ENCODE measurements at places on chromosomes 11 and 22.

GRCh38 chr11:75495749-75496304 lies 29.9 kb downstream of the GDPD5 start:
- no peak for DNase-seq

- DNase-seq: no peak
Observed at GRCh38 chr11:91986218-91986617, 238.4 kb upstream of the FAT3 start.

- DNase-seq: no peak
Observed at GRCh38 chr22:37218399-37218770, 6.1 kb upstream of the SSTR3 start.

DNA sequence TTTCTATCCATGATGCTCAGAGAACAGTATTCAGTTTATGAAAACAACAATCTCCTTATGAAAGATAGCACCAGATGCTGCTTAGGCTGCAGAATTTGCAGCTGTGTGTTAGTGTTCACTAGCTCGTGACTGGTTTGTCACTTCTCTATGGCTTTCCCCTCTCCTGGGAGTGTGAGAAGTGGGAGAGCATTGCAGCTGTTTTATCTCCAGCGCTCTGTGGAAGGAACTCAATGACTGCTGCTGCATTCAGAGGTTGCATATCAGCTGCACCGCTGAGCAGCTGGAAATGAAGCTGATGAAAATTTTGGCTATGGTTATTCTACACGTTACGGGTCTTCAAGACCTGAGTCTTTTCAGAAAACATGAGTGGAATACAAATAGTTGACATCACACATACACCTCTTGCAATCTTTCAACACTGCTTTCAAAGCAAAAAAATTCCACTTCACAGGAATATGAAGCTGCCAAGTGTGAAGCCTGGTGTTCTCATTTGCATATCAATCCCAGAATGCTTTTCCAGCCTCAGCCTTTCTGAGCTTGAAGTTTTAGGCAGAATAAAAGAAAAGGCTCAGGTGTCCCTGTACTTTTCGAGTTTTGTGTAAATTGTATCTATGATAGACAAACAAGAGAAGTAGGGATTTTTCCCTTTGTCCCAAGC lies 149.3 kb upstream of the DDI1 start:
- no peak for DNase-seq

DNA sequence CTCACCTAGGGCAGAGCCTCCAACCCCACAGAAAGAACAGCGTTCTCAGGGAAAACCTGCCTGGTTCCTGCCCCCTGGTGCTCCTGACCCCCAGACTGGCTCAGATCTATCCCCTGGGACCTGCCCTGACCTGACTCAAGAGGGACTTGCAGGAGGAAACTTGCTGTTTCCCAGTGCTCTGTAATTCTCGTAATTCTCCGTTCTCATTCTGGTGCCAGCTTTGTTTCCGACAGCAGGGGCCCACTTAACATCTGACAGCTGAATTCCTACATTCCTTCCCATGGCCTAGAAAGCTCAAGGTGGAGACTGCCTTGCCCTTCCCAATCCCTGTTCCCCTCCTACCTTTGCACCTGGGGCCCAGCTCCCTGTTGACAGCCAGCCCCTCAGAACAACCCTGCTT lies 12.5 kb upstream of the CSF2RB start:
- DNase-seq: no peak

GRCh38 chr11:30360741-30361140 lies 37.8 kb downstream of the ARL14EP start:
- DNase-seq: no peak

GRCh38 chr11:130979386-130979972 lies 63.2 kb upstream of the SNX19 start:
- peak; percentile 45 for DNase-seq

GRCh38 chr22:45870011-45870410 lies 107.0 kb downstream of the WNT7B start:
- DNase-seq: no peak

GRCh38 chr22:41799486-41800347 lies 762 bp upstream of the CCDC134 start:
- peak; percentile 40 for DNase-seq

- DNase-seq: no peak
Observed at GRCh38 chr22:36413022-36413775, 25.4 kb upstream of the MYH9 start.

- DNase-seq: no peak
Observed at GRCh38 chr22:40571887-40572286, 64.6 kb downstream of the MRTFA start.

- DNase-seq: peak; percentile 74
Observed at GRCh38 chr22:27110665-27111451, 453.5 kb downstream of the MIAT start.

- no peak for DNase-seq
Observed at GRCh38 chr11:67632175-67632981, 2.6 kb upstream of the NUDT8 start.

- DNase-seq: no peak
Observed at GRCh38 chr11:27926486-27926885, 181.5 kb downstream of the KIF18A start.

GRCh38 chr11:1064167-1064566 lies 10.5 kb upstream of the MUC2 start:
- DNase-seq: no peak

DNA sequence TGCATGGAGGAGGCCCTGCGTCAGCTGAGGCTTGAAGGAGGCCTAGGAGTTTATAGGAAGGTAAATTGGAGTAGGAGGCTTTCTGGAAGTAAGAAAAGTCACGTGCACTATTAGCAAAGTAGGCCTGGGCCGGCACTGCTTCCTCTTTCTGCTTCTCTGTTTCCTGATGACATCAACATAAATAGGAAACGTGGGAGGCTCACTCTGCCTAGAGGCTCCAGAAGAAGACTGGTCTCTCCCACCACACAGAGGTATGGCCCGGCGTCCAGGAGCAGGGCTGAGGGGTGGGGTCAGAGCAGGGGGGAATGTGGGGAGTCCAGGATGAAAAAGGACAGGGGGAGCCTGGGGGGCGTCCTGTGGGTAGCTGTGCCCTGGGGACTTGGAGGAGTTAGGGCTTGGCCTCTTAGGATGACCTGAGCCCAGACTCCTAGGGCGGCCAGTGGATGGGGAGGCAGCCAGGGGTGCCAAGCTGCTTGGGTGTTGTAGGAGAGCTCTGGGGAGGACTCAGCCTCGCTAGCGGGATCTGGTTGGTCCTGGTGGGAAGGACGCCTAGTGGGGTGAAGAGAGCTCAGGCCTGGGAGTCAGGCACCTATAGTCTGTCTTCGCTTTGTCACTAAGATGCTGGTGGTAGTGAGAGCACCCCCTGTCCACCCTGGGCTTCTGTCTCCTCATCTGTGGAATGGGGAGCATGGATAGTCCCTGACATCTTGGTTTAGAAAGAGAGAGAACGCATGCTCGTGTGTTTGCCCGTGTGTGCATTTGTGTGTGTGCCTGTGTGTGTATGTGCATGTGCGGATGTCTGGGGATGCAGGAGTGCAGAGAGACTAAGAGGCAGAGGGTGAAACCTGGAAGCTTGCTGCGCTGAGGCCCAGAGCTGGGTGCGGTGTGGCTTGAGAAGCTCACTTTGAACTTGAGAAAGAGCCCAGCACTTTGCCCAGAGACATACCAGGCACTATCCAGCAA lies at the start of gene CSF2RB:
CSF2RB (plus strand) TSS at position 202 of the 963 bp plus-strand sequence. CDS start 8,580 bp downstream, outside the sequence.
- no peak for DNase-seq

- peak; percentile 22 for DNase-seq
Observed at GRCh38 chr11:129637473-129637872, 178.2 kb upstream of the TMEM45B start.

GRCh38 chr11:57424137-57424791 lies 2.7 kb downstream of the SLC43A3 start:
- DNase-seq: no peak

GRCh38 chr11:8985462-8985861 lies 18.3 kb downstream of the NRIP3 start:
- no peak for DNase-seq

DNA sequence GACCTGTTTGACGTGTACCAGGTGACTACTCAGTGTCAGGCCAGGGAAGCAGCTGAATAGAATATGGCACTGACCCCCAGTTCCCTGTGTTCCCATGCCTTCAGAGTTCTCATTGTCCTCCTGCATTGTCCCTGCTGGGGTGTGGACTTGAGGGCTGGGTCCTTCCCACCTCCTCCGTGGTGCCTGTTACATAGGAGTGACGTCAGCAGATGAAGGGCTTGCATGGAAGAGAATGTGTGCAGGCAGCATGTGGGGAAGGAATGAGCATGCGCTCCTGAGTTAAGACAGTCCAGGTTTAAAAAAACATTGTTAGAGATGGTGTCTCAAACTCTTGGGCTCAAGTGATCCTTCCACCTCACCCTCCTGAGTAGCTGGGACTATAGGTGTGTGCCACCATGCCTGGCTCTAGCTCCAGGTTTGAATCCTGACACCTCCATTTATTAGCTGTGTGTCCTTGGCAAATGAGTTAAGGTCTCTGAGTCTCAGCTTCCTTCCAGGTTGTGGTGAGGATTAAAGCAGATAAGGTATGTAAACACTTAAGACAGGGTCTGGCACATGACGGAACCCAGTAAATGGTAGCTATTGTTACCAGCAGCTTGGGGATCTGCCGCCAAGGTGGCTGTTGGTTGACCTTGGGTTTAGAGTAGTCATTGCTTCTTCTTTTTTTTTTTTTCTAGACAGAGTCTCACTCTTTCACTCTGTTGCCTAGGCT lies 7.5 kb upstream of the SOX10 start:
- no peak for DNase-seq

DNA sequence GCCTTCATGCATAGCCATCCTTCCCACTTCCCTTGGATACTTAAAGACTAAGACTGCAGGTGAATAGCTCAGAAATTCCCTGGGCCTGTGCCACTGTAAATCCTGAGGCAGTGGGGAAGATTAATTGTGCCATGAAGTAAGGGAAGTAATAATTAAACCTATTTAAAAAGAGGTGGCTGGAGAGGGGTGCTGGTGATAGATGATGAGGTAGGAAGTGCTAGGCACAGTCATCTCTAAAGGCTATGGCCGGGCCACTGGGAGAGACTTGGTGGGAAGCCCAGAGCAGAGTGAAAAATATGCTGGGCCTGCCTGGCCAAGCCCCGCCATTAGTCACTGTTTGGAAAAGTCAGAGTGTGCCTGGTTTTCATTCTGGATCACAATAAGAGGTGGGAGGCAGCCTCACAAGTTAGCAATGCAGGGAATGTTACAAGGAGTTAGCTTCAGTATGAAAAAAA lies 197.2 kb upstream of the PITPNB start:
- peak; percentile 64 for DNase-seq

DNA sequence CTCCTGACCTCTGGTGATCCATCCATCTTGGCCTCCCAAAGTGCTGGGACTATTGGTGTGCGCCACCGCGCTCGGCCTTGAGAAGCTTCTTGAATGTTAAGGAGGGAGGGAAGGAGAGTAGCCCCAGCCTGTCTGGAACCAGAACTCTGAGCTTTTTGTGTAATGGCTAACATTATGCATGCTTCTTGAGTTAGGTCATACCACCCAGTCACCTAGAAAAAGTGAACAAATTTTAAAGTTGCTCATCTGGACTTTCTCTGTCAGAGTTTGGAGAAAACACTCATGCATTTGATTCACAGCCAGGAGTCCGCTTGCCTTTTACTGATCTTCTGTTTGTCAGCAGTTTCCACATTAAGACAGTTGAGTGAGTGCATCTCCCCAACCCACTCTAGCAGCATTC lies 82.1 kb downstream of the PPP6R3 start:
- peak; percentile 88 for DNase-seq

GRCh38 chr11:102421261-102421660 lies 31.3 kb downstream of the TMEM123 start:
- DNase-seq: no peak

DNA sequence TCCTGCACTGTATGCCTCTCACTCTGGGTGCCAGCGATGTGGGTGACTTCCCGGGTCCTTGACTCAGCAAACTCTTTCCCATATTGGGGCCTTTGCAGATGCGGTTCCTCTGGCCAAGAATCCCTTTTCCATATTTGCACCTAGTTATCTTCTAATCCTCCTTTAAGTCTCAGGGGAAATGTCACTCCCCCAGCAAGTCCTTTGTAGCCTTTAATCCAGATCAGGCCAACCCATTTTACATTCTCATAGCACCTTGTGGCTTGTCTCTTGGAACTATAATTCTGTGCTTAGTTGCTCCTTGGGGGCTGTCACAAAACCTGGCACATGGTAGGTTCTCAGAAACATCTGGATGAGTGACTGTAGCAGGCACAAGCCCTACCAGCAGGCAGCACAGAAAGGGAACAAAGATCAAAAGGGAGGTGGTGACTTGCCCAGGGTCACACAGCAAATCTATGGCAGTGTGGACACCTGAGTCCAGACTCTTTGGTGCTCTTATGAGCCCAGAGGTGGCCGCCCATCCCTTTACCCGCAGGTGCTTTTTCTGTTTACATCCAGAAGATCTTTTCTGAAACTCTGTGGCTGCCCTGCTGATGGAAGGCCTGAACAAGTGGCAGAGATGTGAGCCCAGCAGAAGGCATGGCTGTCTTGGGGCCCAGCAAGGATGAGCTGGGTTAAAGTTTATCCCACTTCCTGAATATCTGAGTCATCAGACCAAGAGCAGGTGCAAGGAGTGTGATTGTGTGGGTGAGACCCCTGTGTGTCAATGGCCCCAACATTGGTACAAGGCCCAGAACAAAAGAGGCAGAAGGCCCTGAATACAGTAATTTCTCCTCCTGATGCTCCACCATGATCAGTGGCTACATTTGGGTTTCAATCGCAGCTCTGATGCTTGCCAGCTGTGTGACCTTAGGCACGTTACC lies 78.6 kb upstream of the GRK3 start:
- no peak for DNase-seq

DNA sequence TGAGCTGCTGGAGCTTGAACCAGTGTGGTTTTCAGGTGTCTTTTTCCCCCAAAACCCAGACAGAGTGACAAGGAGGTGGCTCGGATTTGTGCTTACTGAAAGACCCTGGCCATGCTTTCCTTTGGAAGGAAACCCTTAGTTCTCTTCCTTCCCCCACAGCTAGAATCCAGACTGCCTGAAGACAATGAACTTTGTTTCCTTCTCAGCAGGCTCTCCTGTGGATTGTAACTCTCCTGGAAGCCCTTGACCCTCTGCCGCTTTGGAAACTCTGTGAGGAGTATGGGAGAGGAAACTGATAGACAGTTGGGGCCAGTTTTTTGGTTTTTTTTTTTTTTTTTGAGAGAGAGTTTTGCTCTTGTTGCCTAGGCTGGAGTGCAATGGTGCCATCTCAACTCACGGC lies 62.1 kb upstream of the SESN3 start:
- no peak for DNase-seq

- DNase-seq: peak; percentile 83
Observed at GRCh38 chr22:37681556-37682049, 4.5 kb upstream of the NOL12 start.

DNA sequence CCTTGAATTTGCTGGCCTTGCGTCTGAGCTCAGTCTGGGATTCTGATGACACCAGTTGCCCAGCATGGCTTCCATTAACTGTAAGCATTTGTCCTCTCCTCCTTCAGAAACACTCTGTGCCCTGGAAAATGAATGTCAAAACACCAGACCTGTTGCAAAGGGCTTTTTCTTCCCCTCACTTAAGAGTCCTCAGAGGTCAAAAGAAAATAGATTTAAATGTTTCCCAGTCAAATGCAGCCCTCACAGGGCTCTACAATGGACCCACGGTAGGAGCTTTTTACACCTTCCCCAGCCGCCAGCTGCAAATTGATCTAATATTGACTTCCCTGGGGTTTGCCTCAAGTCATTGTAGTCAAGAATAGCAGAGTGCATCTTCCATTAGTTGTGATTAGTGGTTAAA lies 332.2 kb downstream of the INSC start:
- no peak for DNase-seq

GRCh38 chr11:73399159-73399590 lies 23.0 kb downstream of the RELT start:
- DNase-seq: no peak
